ENCODE measurements at places on chromosomes 16 and 17. TPM values are rescaled to one million over a fixed set of nuclear protein-coding genes. Genes with fewer than 3 reads are reported as not detected.

STH gene
- total RNA-seq, result not detected

TXNDC11 gene
- 45.8 TPM for total RNA-seq

ALOX15B gene
- total RNA-seq, result 0.46 TPM

TMEM88 gene
- 1.2 TPM for total RNA-seq

ZNF385C gene
- total RNA-seq, result 0.30 TPM
